ENCODE measurements at places on chromosomes 12 and 14. TPM values are rescaled to one million over a fixed set of nuclear protein-coding genes. Genes with fewer than 3 reads are reported as not detected.

Gene PLBD1
- total RNA-seq: 0.26 TPM

Gene SLC2A14
- total RNA-seq: not detected

Gene COCH
- total RNA-seq: 0.92 TPM

Gene HOXC13
- 6.1 TPM for total RNA-seq

Gene BICDL1
- total RNA-seq: 7.7 TPM

Gene ADAM21
- total RNA-seq: not detected

Gene KRT8
- total RNA-seq: not detected

Gene DCTN2
- total RNA-seq: 86.2 TPM

Gene AICDA
- 1.1 TPM for total RNA-seq

Gene TMEM52B
- total RNA-seq: 0.08 TPM

Gene APOF
- total RNA-seq: not detected

Gene PFDN5
- 531 TPM for total RNA-seq

Gene CIT
- 47.6 TPM for total RNA-seq

Gene SPRYD4
- 4.8 TPM for total RNA-seq

Gene RNASE7
- total RNA-seq: not detected

Gene BCL2L2
- total RNA-seq: 19.1 TPM

Gene ACSS3
- not detected for total RNA-seq

Gene TGM1
- not detected for total RNA-seq

Gene MEG3
- 0.08 TPM for total RNA-seq

Gene NFATC4
- total RNA-seq: 0.53 TPM

Gene RNASE13
- total RNA-seq: not detected

Gene KLRF1
- total RNA-seq: not detected

All from SK-MEL-5 (cell line).